ENCODE measurements at places on chromosomes 7 and 10.

- no peak for DNase-seq
Observed at GRCh38 chr10:72322030-72322279, 32.8 kb downstream of the DNAJB12 start.

DNA sequence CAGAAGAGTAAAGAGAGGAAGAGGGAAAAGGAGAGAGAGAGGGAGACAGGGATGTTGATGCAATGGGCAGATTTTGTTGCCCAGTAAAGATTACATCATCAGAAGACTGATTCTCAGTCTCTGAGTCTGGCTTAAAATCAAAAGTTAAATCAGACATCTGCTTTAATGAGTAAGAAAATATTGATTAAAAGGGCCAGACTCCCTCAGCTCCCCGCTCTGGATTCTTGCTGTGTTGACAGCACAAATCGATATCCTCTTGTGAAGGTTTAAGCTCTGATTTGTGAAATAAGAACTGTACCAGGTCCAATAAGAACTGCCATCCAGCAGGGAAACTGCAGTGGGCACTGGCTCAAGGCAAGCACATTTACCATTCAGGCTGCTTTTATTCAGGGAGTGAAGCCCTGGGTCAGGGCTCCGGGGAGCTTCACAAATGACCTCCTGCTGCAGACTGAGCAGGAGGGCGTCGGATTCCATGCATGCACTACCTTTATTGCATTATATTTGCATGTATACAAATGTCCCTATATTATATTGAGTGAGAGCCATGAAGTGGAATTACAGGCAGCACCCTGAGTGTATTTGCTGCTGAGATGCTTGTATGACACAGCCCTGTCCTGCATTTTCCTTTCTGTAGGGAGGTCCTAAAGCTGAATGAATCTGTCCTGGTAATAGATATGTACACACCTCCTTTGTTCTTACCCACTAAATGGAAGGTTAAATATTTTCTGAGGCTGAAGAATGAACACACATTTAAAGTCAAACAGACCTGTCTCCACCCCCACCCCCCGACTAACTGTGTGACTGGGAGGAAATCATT is 401.5 kb downstream of the REEP3 start:
- no peak for DNase-seq

DNA sequence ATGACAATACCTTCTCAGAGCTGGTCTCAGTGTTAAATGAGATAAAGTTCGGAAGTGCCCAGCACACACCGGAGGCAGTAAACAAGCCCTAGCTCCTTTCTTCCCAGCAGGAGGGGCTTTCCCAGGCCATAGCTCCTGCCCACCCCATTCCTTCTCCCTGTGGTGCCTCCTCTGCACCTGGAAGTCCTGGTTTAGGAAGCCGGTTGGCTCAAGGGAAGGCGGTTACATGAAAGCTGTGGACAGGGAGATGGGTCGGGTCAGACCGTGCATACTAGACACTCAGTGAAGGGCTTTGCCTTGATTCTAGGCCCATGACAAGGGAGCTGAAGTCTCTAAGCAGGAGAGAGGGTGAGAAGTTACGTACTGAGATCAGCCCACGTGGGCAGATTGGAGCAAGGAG is 8.6 kb downstream of the BEND7 start:
- DNase-seq, result no peak

DNA sequence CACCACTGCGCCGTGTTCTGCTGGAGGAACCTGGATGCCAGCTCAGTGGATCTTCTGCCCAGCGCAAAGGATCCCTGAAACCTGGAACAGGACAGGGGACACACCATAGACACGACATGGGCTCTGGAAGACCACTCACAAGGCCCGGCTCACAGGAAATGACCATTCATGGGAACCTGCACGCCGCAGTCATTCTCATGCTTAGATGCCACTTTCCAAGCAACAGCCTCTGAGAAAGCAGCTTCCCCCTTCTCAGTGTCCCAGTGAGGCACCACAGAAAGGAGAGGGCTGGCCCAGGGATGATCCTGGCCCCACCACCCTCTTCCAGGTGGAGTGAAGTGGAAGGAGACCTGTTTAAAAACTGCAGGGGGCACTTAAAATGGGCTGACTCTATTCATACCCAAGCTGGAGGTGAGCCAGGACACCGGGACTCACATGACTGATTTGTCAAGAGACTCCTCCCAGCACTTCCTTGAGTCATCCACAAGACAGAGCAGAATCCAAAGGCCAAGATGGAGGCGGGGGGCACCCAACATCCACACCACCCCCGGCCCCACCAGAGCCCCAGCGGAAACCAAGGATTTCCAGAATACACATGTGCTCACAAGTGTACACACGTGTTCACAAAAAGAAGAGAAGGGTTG is 11.2 kb downstream of the CTBP2 start:
- DNase-seq, result no peak

- DNase-seq, result no peak
Observed at GRCh38 chr10:62503872-62504271, 129.7 kb downstream of the ZNF365 start.

- no peak for DNase-seq
Observed at GRCh38 chr10:82683945-82684344, 809.0 kb downstream of the NRG3 start.

GRCh38 chr7:27418541-27418940 is 175.9 kb downstream of the EVX1 start:
- DNase-seq, result no peak

- DNase-seq, result no peak
Observed at GRCh38 chr10:32077896-32078485, 21.8 kb upstream of the KIF5B start.

- no peak for DNase-seq
Observed at GRCh38 chr7:299169-299568, 9.2 kb downstream of the FOXL3 start.

- DNase-seq, result no peak
Observed at GRCh38 chr7:70890147-70890969, 241.6 kb upstream of the GALNT17 start.

GRCh38 chr10:12594448-12594944 is 245.1 kb downstream of the CAMK1D start:
- DNase-seq, result peak; percentile 36

All from stimulated activated CD8-positive, alpha-beta memory T cell treated with anti-CD3 and anti-CD28 coated beads, Interleukin-4, amount 100 ng/mL, for 48 hours (primary cell).